GF-D8 (cell line): ENCODE measurements at places on chromosomes 16 and 17.

- DNase-seq = no peak
Observed at GRCh38 chr16:9012848-9013507, 49.3 kb upstream of the USP7 start.

DNA sequence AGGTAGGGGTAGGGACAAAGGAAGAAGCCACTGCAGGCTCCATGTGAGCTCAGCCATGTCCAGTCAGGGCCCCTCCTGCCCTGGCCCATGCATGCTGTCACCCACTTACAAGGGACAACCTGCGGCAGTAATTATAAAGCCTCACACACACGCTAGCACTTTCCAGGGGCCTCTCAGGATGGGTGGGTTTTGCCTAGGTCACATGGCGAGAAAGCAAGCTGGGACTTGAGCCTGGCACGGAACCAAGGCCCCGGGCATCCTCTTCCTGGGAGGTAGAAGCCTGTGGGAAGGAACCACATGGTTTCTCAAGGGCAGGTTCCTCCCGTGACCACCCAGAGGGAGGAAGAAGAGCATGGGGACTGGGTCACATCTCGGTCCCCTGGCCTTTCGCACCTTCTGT, 7.0 kb downstream of the ZNF319 start:
- no peak for DNase-seq

DNA sequence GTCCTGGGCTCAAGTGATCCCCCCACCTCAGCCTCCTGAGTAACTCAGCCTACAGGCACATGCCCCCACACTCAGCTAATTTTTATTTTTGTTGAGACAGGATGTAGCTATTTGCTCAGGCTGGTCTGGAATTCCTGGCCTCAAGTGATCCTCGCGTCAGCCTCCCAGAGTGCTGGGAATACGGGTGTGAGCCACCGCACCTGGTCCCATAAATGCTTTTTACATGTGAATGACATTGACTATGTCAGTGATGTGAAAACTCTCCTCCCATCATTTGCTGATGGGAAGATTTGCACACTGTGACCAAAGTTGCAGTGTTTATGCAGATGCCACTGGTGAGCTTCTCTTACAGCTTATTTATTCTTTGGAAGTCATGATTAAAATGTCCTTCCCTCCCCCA, 15.0 kb downstream of the PLCD3 start:
- no peak for DNase-seq

DNA sequence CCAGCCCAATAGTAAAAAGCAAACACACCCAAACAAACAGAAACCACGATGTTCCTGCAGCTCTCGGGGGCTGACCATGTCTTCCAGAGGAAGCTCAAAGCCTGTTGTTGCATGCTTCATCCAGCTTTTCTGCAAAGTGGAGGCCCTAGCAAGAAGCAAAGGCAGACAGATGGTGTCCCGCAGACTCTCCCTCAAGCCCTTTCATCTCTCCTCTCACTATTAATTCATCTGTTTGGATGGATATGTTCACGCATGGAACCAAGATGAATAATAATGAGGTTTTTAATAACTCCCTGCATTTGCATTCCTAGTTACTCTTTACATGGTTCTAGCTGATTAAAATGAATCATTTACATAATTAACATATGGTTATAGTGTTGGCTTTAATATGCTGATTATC, 36.6 kb downstream of the RBFOX1 start:
- DNase-seq = no peak

- no peak for DNase-seq
Observed at GRCh38 chr16:67327743-67328142, 1.1 kb downstream of the LRRC36 start.

- DNase-seq = peak; percentile 16
Observed at GRCh38 chr17:80474231-80474960, 2.0 kb downstream of the NPTX1 start.
